ENCODE measurements at places on chromosomes 4 and X. TPM values are rescaled to one million over a fixed set of nuclear protein-coding genes. Genes with fewer than 3 reads are reported as not detected.

C1QTNF7 gene
- polyA plus RNA-seq, result 22.5 TPM

AKAP4 gene
- polyA plus RNA-seq, result not detected

PPP4R3C gene
- polyA plus RNA-seq, result not detected

DNA sequence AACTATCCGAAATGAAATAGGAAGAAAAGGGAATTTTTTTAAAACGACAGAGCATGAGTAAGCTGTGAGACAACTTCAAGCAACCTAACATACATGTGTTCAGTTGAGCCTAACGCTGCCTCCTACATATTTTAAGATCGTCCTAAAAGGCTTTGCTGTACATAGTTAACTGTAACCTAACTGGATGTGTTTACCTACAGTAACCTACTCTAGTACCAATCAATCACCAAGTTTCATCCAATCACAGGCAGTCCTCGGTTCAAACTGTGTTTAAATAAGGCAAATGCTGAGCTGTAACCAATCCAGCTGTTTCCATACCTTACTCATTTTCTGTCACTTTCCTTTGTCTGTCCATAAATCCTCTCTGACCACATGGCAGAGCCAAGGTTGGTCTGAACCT, 17.1 kb downstream of the RCHY1 start:
- DNase-seq, result no peak

ARHGAP36 gene
- not detected for polyA plus RNA-seq

DNA sequence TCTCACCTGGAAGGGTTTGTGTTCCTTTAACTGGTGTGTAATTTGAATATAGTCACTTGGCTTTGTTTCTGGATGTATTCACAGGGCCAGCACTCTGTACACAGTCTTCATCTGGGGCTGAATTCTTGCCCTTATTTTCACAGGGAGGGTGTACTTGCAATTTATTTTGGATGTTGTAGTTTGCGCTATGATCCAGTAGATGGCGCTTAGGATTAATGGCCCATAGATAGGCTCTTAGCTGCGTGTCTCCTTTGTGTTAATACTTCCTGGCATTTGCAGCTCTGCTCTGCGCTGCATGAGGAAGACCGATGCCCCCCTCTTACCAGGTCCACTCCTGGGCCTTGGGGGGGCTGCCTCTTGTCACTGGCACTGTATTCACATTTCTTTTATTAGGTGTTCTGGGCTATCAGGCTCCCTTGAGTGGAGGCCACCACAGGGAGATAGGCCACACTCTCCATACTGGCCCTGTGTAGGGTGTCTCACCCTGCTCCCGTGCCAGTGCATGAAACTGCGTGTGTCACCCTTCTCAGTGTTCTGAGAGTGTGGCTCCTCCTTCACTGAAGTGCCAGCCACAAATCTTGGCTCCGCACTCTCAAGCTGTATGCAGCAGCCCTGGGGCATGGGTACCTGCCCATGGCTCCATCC, 562.2 kb downstream of the ZIC3 start:
- no peak for DNase-seq

- DNase-seq, result no peak
Measured at GRCh38 chrX:11129534-11130105, 18.5 kb downstream of the HCCS start.

EREG gene
- polyA plus RNA-seq, result 0.36 TPM

TMEM35A gene
- polyA plus RNA-seq, result 9.7 TPM

- no peak for DNase-seq
Measured at GRCh38 chr4:25011135-25011866, 19.4 kb downstream of the LGI2 start.

CXXC4 gene
- polyA plus RNA-seq, result 8.2 TPM

- DNase-seq, result peak; percentile 22
Measured at GRCh38 chr4:113760094-113760794, 1.3 kb downstream of the CAMK2D start.

SCML2 gene
- polyA plus RNA-seq, result 9.2 TPM

S100G gene
- polyA plus RNA-seq, result not detected

DNA sequence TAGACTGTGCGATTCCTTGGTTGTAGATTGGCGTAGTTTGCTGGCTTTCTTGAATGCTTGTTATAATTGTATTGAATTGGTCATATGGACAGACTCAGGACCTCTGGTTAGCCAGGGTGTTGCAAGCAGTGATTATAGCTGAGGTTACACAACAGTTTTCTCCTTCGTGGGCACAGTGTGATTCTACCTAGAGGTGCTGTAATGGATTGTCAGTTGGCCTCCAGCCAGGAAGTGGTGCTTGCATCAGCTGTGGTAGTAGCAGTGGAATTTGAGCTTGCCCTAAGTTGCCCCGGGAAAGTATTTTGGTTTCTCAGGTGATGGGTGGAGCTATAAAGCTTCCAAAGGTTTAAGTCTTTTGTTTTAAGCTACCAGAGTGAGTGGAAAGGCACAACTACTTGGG, 23.1 kb upstream of the GABRG1 start:
- no peak for DNase-seq

DNA sequence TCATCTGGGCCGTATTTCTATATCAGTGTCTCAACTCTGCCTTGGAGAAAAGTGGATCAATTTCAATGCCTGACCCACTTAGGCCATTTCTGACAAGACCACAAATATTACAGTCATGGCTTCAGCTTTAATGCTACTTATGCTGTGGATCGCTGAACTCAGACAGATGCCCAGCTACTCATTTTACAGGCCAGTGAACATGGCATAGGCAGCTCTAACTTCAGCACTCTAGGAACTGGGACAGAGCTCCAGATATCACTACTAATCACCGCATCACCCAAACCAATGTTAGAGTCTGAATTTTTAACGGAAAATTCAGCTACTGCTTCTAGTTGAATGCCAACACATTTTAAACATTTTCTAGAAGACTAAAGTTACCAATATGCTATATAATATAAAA, 809.6 kb upstream of the FRG1 start:
- no peak for DNase-seq

All from left renal cortex interstitium (tissue), 4 donors.